K562 (cell line): ENCODE measurements at places on chromosomes 1 and 21. TPM values are rescaled to one million over a fixed set of nuclear protein-coding genes. Genes with fewer than 3 reads are reported as not detected.

DNA sequence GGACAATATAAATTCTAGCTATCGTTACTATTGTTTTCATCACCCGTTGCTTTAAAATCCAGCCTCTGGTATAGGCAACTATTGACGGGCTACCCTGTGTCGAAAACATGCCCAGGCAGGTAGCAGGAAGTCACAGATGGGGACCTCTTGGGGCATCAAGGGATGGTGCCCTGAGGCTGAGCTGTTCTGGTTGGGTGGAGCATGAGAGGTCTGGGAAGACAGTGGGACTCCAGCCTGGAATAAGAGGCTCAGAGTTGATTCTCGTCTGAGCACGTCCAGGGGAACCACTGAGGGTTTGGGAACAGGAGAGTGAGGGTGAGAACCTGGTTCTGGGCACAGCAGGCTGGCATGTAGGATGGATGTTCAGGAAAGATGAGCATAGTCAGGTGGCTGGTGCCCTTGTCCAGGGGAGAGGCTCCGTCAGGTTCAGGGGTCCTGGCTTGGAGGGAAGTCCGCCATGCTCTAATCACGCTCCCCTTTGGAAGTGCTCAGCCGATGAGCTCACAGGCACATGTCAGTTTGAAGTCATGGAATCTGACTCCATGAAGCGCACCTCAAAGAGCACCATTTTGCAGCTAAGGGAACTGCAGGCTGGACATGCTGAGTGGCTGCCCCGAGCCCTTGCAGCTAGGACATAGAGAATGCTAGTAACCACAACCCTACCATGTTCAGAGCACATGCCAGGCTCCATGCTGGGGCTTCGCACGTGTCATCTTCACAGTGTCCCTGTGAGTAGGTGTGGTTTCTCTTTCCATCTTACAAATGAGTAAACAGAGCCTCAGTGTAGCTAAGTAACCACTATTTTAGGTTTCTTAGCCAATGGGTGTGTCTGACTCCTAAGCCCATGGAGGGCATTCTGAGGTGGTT lies 21.0 kb downstream of the PCSK9 start:
- DNase-seq = no peak

GRCh38 chr1:47751996-47752451 lies 245.2 kb downstream of the TRABD2B start:
- DNase-seq = no peak

GRCh38 chr1:94723894-94724293 lies 96.3 kb upstream of the SLC44A3 start:
- no peak for DNase-seq

DNA sequence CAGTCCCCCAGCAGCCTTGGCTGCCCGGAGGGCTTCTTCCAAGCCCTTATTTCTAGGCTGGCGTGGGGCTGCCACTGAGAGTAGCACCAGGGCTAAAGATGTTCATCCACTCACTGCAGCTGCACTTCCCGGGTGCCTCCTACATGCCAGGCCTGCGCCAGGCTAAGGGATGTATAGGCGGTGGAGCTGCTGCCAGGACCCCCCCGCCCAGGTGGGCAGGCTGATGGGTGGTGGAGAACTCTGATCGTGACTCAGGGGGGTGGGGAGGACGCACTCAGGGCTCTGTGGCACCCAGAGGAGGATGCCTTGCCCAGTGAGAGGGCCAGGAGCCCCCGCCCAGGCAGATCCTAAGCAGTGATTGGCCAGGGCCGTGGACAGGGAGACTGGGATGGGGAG lies 34.1 kb downstream of the CFAP74 start:
- no peak for DNase-seq

GRCh38 chr1:153928791-153929341 lies 6.1 kb upstream of the GATAD2B start:
- DNase-seq = no peak

GRCh38 chr1:113855630-113856400 lies 15.7 kb downstream of the PTPN22 start:
- DNase-seq = no peak

HCRTR1 gene
- not detected in 2 replicates for total RNA-seq
